ENCODE measurements at places on chromosomes 16 and 17.

DNA sequence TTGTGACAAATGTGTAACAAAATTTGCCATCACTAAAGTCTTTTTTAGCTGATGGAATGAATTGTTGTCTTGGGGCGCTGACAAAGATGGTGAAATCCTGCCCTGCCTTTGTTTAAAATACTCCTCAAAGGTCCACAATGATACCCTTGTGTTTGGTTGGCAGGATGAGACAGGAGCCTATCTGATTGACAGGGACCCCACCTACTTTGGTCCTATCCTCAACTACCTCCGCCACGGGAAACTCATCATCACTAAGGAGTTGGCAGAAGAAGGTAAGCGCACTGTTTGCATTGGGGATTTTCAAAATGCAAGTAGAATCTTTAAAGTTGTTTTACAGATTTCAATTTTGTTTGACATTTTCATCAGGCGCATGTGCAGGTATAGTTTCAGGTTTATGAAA lies 2.0 kb downstream of the KCTD2 start:
- DNase-seq, result no peak

GRCh38 chr16:23499801-23500200 lies 10.5 kb downstream of the GGA2 start:
- DNase-seq, result no peak

- DNase-seq, result no peak
Measured at GRCh38 chr17:7203391-7203790, 16.2 kb downstream of the DLG4 start.

DNA sequence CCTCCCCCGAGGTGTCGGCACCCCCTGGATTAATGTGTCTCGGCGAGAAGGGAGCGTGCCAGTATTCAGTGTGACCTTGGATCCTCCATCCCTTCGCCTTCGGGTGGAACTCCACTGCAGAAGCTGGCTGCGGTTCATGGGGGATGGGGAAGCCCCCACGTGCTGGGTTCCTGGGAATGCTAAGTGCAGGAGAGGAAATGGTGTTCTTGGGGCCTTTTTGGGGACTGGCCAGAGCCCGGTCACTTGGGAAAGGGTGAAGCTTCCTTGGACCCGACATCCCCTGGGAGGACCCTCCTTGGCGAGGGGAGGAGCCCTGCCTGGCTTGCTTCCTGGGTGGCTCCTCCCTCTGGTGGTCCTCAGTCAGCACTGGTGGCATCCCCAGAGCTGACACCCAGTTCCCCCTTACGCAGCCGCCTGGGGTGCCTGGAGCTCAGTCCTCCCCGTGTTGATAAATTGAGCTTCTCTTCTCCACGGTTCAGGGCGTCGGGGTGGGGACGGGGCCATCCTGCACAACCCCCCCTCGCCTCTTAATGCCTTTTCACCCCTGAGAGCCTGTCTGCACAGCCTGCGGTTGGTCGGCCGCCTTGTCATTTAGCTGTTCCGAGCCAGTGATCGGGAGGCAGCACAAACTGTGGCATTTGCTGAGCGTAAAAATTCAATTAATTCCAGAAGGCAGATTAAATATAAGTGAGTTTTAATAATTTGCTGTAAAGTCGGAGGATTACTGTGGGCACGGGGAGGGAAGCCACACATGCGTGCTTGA lies 30.7 kb upstream of the GSE1 start:
- DNase-seq, result no peak

DNA sequence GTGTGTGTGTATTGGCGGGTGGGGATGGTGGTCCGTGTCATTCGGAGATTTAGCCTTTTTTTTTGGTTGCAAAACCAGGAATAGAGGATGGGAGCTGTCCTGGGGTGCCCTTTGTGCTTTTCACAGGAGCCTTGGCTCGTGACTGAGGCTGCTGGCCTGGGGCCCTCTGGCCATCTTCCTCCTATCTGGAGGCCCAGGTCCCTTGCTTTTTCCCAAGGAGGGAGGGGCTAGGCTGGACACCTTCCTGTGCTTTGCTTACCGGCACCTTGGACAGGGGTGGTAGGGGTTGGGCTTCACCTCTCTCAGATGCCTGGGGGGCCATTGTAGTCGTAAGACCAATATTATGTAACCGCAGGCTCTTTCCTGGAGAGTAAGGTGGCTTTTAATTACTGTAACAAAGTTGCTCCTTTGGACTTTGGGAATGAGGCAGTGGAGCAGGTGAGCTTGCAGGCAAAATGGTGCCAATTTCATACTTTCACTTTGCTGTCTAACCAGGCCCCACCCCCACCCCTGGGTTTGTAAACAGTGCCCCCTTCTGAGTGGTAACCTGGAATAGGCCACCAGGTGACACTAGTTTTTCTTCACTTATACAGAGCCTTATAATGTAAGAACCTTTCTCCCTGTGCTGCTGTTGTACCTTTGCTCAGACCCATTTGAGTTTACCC lies 1.2 kb downstream of the DYNLL2 start:
- DNase-seq, result no peak

GRCh38 chr16:82011199-82011641 lies at the start of gene SDR42E1:
Gene SDR42E1 (minus strand): TSS chr16:82011470. CDS start chr16:82000858, 10,612 bp downstream.
- DNase-seq, result peak; percentile 32

DNA sequence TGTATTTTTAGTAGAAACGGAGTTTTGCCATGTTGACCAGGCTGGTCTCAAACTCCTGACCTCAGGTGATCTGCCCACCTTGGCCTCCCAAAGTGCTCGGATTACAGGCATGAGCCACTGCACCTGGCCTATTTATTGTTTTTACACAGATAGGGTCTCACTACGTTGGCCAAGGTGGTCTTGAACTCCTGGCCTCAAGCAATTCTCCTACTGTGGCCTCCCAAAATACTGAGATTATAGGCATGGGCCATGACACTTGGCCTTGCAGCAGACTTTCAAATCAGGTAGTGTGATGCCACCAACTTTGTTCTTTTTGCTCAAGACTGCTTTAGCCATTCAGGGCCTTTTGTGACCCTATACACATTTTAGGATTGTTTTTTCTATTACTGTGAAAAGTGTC lies 61.7 kb upstream of the INTS2 start:
- DNase-seq, result no peak

DNA sequence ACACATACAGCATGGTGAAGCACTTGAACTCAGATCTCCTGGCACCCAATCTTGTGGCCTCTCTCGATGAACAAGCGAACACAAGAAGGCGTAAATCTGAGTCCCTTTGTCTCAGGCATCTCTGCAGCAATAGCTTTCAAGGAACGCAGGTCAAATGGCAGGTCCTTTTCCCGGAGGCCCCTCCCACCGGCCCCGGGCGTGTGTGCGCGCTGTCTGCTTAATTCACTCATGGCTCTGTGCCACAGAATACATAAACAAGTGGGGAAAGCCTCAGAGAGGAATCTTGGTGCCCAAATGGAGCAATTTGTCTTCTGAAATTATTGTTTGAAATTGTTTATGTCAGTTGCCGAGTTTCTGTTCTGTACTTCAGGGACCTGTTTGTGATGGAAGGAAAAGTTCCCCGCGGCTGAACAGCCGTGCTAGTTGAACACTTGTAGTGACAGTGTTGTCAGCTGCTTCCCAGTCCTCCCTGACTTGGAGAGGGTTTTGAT lies 14.8 kb downstream of the MYOCD start:
- DNase-seq, result no peak

- DNase-seq, result no peak
Measured at GRCh38 chr17:5583426-5584382, 605 bp downstream of the NLRP1 start.

DNA sequence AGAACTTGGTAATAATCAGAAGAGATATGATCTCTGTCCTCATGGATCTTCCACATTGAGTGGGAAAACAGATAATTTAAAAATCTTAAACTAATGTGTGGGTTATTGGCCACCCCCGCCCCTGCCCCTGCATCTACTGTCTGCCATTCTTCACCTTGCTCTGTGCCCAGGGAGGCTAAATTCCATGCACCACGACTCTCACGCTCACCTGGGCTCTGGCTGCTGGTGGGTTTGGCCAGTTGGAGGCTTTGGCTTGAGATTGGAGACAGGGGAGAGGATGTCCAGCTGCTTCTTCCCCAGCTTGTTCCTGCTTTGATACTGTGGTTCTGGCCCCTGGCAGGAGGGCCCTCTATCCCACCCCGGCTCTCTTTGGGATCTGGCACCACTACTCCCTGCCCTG lies 127.9 kb downstream of the IRX5 start:
- DNase-seq, result no peak

DNA sequence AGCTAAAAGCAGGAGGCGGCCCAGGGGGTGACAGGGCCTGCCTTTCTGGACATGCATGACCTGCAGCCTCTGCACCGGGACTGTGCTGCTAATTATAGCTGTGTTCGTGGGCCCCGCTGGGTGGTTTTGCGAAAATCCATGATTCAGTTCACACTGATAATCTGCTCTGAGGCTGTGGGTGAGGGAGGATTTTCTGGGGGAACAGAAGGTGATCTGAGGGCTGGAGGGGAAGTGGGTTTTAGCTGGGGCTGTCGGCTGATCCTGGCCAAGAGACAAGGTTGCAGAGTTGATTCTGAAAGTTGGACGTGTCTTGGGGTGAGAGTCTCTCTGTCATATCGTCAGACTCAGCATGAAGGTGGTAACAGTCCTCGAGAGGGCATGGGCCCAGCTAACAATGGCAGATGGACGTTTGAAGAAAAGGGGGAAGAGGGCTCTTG lies 187.5 kb upstream of the ZNF469 start:
- no peak for DNase-seq

- no peak for DNase-seq
Measured at GRCh38 chr16:30664616-30665109, 6.4 kb downstream of the FBRS start.

DNA sequence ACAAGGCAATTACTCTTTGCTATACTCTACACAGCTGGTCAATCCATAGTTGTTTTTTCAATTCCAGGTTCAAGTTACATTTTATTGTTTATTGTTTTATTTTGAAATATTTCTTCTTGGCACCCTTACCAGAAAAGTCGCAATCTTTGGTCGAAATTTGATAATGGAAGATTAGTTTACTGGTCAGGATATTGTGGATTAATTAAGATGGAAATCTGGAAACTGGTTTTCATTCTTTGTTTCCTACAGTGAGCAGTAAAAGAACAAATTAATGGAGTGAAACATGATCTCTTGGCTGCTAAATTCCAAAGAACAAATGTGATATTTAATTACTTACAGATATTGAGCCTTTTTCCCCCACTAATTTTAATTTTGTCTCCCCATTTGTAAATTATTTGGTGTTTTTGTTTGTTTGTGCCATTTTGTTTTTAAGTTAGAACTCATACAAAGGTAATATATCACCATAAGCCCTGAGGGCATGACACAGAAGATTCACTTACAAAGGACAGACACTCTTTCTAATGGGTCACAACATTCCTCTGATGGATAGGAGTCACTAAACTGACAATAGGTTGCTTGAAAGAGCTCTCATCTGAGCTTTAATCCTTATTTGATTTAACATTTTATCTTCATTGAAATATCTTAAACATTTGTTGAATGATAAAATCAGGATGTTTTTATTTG lies 700.2 kb downstream of the KCNJ2 start:
- no peak for DNase-seq

DNA sequence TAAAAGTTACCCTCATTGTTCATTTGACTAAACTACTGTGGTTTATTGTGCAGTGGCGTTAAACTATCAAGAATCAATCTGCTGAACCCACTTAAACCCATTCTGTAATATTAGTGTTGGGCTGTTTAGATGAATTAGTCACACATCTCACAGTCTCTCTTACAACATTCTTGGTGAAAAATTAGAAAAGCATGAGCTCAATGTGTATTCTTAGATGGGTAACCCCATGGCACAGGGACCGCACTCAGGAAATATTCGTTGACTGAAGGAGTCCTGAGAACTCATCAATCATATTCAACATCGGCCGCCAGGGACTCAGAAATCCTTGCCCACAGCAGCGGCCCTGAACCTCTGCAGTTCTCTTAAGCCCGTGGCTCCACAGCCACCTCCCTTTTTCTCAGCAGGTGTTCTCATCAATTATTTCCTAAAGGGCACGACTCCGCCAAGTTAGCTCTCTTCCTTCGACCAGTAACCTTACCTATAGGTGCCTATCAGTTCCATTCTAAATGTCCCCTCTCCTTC lies 155.6 kb downstream of the STX8 start:
- DNase-seq, result no peak

DNA sequence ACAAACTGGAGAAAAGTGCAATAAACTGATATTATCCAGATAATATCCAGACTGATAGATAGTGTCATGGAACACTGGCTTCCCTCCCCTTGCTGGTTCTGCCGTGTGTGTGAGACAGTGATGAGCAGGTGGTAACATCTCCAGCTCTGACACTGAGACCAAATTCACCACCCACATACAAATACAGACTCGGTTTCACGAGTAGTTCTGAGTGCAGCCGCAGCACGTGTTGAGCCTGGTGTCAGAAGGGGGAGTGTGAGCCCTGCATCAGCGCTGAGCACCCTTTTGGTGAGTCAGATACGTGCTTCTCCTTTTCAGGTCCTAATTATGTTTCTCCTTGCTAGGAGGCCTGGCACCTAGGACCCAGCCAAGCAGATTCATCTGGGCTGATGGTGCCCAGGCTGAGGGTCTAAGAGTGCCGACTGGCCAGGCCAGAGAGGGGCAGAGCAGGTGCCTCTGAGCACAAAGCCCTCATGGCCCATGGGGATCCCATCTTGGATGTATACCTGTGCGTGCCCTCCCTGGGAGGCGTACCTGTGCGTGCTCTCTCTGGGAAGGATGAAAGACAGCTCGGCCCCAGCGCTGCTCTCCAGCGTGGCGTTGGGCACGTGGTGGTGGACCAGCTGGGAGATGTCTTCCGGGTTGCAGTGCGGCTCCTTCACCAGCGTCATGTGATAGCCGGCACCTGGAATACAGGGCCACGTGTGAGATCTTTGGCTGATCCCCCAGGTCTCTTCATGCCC lies 27.3 kb upstream of the RNPS1 start:
- DNase-seq, result no peak

GRCh38 chr17:80024206-80024972 lies 11.3 kb downstream of the TBC1D16 start:
- no peak for DNase-seq

GRCh38 chr17:60630352-60630751 lies 30.4 kb downstream of the PPM1D start:
- no peak for DNase-seq

DNA sequence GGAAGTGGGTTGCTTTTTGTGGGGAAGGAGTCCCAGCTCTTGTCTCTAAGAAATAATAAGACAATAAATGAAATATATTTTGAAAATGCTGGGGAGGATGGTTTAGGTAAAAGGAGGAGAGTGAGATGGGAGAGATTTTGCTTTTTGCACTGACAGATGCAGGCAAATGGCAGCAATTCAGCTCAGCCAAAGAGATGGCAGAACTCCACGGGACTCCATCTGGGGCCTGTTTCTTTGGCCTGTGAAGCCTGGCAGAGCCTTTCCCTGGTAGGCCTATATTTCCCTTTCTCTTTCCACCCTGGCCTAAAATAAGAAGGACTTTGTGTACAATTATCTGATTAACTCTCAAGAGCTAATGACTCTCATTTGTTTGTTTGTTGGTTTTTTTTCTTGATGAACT lies 1525.1 kb downstream of the CDH11 start:
- no peak for DNase-seq

- peak; percentile 24 for DNase-seq
Measured at GRCh38 chr16:29811896-29812665, at the start of gene PRRT2. Gene PRRT2 (plus strand): TSS chr16:29812193. CDS start chr16:29813055, 862 bp downstream.

DNA sequence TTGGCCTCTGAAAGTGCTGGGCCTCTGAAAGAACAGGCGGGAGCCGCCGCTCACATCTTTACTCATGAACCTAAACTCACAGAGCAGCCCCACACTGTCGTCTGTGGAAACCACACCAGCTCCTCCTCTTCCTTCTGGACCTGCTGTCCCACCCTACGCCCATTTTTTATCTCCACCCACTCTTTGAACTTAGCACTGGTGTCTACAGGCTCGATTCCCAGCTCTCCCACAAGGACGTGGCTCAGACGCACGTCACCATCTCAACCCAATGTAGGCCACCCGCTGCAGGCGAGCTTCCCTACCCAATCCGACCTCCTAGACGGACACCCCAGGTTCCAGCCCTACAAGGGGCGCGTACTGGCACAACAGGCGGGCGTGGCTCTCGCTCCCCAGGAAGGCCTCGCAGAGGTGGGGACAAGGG lies 62.2 kb downstream of the NXN start:
- DNase-seq, result no peak

Measured in SHP77 (cell line).